ENCODE measurements at places on chromosomes 7 and 10. TPM values are rescaled to one million over a fixed set of nuclear protein-coding genes. Genes with fewer than 3 reads are reported as not detected.

GRCh38 chr7:51210766-51211165 lies 105.8 kb downstream of the COBL start:
- DNase-seq = no peak

Gene SLC13A4
- polyA plus RNA-seq = 7.7 TPM

Gene FAS
- 30.1 TPM for polyA plus RNA-seq

Gene SSMEM1
- not detected for polyA plus RNA-seq

GRCh38 chr7:54664235-54665228 lies 94.5 kb downstream of the SEC61G start:
- DNase-seq = peak; percentile 32

Gene TDRD1
- polyA plus RNA-seq = 0.50 TPM

DNA sequence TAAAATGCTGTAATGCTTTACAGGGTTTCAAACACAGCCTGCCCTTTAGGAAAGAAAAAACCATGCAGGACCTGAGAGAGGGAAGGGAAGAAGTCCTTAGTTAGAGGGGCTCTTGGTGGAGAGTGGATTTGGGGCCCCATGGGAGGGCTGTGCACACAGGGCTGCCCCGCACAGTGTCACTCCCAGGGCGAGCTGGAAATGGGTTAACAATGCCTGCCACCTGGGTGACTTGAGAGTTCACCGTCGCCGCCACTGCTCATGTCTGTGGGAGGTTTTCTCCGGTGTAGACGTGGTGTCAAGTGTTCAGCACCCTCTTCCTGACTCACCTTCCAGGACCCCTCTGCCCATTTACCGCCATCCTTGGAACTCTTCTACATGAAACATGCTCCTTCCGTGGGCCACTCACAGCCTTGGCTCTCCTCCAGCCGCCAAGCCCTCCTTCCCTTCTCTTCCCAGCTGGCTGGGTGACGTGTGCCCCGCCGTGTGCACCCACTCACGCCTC lies 686.4 kb downstream of the SDK1 start:
- DNase-seq = no peak

Gene PALD1
- 34.5 TPM for polyA plus RNA-seq

Gene MALRD1
- polyA plus RNA-seq = 7.1 TPM

Gene CTAGE6
- polyA plus RNA-seq = 0.27 TPM

GRCh38 chr7:1531263-1531978 lies 919 bp downstream of the MAFK start:
- peak; percentile 90 for DNase-seq

DNA sequence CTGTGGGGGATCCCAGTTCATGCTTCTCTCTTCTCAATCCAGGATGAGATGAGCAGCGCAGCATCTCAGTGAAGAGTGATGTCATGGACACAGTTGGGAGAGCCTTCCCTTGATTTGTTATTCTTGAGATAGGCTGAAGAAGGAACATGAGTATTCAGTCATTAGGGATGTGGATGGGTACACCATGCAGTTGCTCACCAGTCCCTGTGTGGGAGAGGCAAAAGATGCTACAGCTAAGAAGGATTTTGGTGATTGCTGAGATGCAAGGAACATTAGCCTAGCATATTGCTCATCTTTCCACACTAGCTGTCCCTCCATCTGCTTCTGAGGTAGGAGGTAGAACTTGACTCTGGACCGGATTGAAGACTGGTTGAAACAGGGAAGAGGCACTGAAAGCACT lies 179.6 kb downstream of the GALNT17 start:
- no peak for DNase-seq

Gene EPC1
- 70.6 TPM for polyA plus RNA-seq
